Left colon (tissue), 2 donors: ENCODE measurements at places on chromosomes 5 and 9. TPM values are rescaled to one million over a fixed set of nuclear protein-coding genes. Genes with fewer than 3 reads are reported as not detected.

Gene PCDHGA5
- total RNA-seq: 0.70 TPM

Gene WNK2
- total RNA-seq: 279 TPM

Gene SLC36A3
- total RNA-seq: not detected

Gene FBN2
- 1.9 TPM for total RNA-seq

Gene IL13
- total RNA-seq: not detected
